ENCODE measurements at places on chromosomes 7 and 10.
A peak's percentile ranks its signal among the peaks of the same experiment; 100 is the strongest.

DNA sequence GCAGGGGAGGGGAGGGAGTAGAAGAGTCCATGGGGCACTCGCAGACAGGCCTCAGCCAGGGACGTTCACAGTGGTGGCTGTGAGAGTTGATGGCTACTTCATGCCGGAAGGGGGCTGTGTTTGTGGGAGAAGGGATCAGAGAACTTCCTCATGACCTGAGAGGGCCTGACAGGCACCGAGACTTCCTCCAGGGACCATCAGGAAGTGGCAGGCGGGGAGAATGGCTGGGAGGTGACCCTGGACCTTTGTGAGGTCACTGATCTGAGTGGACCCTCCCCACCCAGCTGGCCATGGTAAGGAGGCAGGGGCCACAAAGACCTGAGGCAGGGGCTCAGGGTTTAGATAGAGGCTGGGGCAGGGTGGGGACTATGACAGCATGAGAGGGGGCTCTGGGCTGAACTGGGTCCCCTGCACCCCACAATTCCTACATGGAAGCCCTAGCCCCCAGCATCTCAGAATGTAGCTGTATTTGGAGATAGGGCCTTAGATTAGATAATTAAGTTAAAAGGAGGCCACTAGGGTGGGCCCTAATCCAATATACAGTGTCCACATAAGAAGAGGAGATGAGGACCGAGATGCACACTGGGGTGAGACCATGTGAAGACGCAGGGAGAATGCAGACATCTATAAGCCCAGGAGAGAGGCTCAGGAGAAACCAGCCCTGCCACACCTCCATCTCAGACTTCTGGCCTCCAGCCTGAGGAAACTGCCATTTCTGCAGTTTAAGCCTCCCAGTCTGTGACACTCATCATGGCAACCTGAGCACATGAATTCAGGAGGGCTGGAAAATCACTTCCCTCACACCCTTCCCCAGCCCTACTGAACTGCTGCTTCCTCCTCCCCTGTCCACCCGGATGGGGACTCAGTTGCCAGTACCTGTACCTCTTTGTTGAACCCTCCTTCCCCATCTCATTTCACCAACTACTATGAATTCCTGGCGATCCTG is 273.9 kb upstream of the ZNF32 start:
- no peak for DNase-seq

DNA sequence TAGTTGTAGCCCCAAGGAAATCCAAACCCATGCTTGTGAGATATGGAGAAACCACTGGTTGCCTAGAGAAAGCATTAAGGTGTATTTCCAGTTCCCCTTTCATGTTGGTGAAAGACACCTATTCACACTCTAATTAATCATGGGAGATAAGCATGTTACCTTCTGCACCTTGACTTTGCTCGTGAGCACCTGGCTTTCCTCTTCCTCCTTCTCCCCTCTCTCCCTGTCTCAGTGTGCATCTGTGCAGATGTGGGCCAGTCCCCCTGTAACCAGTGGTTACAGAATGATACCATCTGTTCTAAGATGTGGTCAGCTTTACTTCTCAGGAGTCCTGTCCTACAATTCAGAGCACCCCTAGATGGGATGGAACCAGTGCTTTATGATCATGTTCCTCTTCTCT is 160.6 kb downstream of the LCOR start:
- no peak for DNase-seq

- no peak for DNase-seq
Measured at GRCh38 chr10:78929541-78929940, 139.2 kb upstream of the ZMIZ1 start.

DNA sequence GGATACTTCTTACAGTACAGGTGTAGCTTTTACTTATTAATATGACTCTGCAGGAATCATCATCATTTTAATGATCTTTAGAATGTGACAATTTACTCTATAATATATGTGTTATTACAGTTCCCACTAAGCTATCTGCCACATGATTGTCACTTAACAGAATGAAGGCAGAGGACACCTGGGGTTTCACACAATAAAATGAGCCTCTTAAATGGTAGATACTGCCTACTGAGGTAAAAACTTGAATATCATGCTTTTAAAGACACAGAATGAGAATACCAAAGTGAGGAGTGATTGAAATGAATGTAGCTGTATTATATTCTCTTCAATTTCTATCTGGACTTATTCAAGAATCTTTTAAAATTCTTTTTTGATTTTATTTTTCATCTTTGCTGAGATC is 1255.3 kb upstream of the LRRN3 start:
- DNase-seq: no peak

DNA sequence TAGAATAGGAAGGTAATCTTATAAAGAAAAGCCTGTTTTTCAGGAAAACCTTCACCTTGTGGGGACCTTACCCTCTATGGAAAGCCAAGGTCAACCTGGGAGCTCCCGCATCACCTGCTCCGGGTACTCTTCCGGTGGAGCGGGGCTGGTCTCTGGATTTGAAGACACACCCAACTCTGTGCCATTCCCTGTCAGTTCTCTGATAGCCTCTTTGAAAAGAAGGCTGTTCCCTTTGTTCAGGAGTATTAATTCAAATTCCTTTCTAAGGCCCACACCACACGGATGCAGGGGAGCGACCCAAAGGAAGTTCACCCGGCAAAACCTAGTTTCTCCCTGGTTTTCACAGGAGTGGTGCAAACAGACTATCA is 10.7 kb downstream of the CTBP2 start:
- DNase-seq: no peak

GRCh38 chr7:155763691-155764437 is 48.4 kb downstream of the SHH start:
- DNase-seq: no peak

GRCh38 chr10:77593771-77594470 is 43.7 kb downstream of the KCNMA1 start:
- no peak for DNase-seq

DNA sequence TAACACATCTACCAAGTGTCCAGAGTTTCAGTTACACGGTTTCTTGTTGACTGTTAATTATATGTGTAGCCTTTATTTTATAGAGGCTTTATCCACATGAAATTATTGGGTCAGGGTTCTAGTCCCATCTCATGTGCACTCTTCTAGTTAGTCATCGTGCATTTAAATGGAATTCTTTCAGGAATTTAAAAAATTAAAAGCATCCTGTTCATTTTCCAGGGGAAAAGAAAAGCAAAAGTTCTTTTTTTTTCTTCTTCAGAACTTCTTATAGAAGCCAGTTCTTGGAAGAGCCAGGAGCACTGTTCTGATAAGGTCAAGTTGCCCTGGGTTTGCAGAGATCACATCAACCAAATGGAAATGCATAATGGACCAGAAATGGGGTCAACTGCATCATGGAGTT is 324.7 kb downstream of the INHBA start:
- no peak for DNase-seq

GRCh38 chr7:24949884-24950283 is 30.1 kb downstream of the OSBPL3 start:
- DNase-seq: no peak

- DNase-seq: no peak
Measured at GRCh38 chr10:121792198-121792597, 135.6 kb downstream of the ATE1 start.

DNA sequence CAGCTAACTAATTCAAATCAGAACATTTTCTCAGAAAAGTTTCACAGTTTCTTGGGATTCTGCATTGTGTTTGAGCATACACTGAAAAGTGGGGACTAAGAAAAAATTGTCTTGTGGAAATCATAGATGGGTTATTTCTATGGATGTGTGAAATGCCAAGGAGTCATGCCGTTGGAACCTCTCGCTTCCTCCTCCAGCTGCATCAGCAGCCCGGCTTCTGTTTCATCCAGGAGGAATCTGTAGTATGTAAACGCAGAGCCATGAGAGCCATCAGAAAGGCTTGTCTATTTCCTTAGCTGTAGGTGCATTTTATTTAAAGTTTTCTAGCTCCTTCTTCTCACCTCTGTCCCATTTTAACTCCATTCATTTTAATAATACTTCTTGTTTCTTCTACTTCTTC is 1144.1 kb downstream of the GATA3 start:
- peak; percentile 47 for DNase-seq

DNA sequence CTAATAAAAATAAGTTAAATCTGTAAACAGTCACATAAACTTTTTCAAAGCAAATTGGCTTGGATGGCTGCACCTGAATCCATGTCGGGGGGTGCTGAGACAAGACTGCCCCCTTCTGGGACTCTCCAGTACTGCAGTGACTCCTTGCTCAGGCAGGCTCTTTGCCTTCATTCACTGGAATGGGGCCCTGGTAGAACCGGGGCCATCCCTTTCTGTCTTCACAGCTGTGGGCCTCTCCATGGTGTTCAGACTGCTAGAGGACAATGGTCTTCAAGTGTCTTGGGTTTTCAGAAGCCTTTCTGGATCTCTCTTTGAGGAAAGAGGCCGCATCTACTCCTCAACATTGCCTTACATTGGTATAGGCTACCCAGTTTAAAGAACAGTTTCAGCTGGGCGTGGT is 16.1 kb upstream of the IMPDH1 start:
- DNase-seq: peak; percentile 84

DNA sequence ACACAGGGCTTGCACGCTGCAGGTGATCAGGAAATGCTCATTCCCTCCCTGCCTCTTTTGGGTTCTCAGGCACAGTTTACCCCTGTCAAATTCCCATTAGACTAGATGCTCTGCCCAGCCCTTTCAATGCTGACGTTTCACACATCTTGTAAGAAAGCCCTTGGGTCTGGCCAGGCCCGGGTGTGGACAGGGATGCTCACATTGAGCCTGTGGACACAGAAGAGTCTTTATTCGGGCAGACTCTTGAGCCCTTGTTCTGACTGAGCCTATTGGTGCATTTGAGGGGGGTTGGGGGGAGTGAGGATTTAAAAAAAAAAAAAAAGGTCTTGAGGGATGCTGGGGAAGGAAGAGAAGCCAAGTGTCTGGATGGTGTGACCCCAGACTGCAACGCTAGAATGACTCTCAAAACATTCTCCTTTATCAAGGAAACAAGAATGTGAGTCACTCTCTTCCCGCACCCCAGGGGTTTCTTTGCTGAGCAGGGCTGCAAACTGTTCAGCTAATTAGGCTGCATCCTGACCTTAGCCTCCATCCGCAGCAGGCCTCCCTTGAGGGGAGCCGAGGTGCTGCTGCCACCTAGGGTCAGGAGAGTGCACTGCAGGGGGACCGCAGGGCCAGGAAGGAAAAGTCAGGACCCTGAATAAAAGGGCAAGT is 53.6 kb upstream of the TMEM72 start:
- peak; percentile 91 for DNase-seq

DNA sequence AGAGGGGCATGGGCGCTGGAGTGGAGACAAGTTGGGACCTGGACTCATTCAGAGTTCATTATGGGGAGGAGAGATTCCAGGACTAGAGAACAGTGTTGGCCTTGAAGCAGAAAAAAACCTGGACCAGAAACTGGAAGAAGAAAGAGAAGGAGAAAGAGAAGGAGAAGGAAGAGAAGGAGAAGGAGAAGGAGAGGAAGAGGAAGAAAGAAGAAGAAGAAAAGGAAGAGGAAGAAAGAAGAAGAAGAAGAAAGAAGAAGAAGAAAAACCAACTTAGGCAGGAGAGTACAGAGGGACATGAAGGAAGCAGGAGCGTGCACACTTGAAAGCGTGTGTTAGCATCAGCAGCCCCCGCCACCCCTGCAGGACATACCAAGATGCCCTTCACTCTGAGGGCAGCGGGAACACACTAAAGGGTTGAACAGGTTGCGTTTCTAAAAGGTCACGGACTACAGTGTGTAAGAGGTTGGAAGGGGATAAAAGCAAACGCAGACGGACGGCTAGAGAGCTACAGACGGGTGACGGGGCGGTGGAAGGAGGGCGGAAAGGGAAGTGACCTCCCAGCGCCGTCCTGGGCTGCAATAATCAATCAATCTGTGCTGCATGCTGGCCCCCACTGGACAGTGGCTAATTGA is 95.3 kb downstream of the SEC61G start:
- DNase-seq: no peak

GRCh38 chr10:93852476-93853095 is 41.2 kb upstream of the SLC35G1 start:
- no peak for DNase-seq

DNA sequence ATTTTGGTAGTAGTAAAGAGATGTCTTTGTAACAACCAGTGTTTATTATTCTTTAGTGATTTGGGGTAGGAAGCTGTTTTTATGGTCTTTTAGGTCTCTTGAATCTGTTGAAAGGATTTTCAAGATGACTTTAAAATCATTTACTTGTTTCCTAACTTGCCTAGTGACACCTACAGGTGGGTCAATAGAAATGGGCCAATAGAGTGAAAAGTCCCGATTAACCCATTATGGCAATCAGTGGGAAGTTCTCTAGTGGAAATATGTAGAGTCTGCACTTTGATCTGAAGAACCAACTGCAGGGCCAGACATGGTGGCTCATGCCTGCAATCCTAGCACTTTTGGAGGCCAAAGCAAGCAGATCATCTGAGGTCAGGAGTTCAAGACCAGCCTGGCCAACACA is 374.7 kb upstream of the BMPER start:
- DNase-seq: no peak

DNA sequence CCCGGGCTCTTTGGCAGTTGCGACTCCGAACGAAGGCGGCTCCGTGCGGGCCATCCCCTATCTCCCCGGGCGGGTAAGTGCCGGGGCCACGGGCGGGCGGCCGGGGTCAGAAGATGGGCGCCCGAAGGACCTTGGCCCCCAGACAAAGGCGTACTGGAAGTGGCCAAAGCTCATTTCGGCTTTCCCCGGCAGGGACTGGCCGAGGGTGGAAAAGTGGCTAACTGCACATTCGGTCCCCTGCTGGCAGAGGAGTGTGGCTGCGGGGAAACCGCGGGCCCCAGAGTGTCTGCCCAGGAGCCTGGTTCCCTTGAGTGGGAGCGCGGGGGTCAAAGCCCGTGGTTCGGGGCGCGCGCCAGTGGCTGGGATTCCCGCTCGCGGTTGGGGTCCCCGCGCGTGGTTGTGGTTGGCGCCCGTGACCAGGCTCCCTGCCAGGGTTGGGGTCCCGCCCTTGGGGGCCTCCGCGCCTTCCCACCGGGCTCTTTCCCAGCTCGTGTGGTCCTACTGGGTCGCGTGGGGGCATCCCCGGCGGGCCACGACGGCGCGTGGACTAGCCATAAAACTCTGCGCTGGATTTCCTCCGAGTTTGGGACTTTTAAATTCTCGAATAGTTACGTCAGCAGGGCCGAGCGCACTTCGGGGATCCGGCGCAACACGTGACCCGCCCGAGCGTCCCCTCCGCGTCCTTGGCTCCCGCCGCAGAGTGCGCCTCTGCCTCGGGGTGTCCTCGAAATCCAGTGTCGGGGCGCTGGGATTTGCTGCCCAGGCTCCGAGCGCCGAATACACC is 124.4 kb downstream of the TACC2 start:
- DNase-seq: peak; percentile 88

DNA sequence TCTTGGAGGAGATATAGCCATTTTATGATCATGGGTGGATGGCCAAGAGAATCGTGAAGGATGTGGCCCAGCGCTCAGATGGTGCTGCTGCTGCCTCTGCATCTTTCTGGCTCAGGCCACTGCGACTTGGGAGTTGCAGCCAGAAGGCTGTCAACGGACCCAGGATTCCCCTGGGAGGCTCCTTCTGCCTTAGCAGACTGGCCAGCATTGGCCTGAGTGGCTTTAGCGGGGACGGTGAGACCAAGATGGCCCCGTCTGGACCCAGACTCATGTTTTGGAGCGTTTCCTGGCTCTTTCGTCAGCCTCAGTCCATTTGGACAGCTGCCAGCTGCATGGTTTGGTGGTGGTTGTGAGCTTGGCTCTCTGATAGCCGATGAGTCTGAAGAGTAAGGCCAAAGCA is 97.2 kb downstream of the GALNT17 start:
- no peak for DNase-seq

- no peak for DNase-seq
Measured at GRCh38 chr10:48667960-48668590, 16.6 kb upstream of the WDFY4 start.
